ENCODE measurements at places on chromosomes 7 and 10.

- DNase-seq = no peak
Measured at GRCh38 chr10:48317321-48317990, 11.0 kb downstream of the MAPK8 start.

DNA sequence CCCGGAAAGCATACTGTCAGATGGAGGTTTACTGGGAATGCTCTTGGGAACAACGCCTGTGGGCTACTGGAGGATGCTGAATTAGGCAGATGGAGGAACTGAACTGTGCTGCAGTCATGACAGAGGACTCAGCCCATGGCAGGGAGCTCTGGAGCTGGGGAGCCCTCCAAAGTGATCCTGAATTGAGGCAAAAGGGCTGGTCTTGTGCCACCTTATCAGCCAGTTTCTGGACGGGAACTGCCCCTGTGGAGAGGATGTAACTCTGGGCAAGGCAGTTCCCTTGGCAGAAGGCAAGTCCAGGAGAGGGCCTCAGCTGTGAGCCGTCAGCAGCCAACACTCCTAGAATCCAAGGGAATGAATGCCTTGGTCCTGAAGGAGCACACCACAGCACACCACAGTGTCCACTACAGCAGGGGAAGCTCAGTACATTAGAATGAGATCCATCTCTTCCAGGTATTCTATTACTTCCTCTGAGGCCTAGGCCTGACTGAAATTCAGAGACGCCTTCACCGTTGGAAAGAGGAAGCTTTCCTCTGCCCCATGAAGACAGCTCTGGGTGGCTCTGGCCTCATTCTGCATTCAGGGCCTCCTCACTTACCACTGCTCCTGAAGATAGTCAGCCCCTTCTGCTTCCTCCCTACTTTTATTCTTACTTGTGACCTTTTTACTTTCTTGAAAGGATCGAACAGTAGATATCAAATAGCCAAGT is 139.6 kb upstream of the GPR26 start:
- DNase-seq = no peak

DNA sequence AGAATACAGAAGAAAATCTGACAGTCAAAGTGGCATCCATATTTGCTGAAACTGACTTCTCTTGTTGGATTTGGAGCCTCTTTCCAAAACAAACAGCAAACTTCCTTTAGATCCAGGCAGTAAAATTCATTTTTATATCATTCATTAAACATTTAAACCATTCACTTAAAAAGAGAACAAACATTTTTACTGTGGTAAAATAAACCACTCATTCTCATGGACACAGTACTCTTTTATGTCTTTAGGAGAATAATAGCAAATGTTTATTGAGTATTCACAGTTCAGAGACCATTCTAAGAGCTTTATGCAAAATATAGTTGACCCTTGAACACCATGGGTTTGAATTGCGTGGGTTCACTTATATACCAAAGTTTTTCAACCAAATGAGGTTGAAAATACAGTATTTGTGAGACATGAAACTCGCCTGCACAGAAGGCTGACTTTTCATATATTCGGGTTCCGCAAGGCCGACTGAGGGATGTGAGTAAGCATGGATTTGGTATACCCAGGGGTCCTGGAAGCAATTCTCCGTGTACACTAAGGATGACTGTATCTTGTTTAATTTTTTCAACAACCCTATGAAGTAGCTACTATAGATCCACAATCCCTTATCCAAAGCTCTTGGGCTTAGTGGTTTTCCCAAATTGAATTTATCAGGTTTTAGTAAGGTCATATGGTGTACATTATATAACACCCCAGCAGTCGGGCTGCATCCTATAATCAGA is 49.1 kb downstream of the ATXN7L1 start:
- no peak for DNase-seq

DNA sequence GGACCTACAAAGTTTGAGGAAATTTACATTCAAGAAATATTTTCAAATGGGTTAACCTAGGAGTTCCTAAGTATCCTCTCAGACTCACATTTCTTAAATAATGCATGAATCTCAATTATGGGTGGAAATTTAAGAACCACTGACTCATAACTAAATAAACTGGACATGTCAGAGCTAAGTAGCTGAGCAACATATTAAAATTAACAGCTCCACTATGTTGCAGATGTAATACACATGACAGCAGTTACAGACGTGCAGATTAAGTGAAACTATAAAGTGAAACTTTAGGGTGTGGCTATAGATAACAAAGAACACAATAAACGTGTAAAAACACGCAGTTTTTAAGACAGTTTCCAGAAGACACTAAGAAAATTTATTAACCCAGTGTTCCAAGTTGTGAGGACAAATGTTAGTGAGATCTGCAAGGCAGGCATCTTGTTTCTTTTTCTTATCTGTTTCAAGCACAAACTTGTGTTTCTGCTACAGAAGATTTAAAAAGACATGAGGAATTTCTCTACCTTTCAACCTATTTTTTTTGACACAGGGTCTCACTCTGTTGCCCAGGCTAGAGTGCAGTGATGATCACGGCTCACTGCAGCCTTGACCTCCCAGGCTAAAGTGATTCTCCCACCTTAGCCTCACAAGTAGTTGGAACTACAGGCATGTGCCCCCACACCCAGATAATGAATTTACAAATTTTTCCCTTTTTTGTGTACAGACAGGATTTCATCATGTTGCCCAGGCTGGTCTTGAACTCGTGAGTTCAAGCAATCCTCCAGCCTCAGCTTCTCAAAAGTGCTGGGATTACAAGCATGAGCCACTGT is 25.3 kb downstream of the DNMBP start:
- DNase-seq = no peak

DNA sequence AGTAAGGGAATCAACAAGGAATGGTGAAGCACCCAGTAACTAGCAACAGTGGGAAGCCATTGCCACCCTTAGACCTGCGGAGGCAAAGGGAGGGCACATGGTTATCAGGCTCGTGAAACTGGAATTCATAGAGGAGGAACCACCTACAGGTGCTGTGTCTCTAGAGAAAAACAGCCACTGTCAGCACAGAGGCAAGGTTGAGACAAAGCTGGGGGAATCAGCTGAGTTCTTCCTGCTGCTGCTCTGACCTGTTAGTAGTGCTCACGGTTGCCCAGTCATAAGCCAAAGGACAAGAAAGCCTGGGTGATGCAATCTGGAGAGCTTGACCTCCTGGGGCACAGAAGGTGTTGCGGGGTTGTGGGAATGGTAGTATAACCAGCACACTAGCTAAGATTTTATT is 110.1 kb downstream of the TPST1 start:
- no peak for DNase-seq

GRCh38 chr10:71294091-71294561 is 24.9 kb upstream of the SLC29A3 start:
- no peak for DNase-seq

Measured in germinal center (tissue), 1 donor.